ENCODE measurements at places on chromosomes 5 and 9.

GRCh38 chr5:151208481-151208914 lies 15.4 kb downstream of the CCDC69 start:
- DNase-seq = no peak

DNA sequence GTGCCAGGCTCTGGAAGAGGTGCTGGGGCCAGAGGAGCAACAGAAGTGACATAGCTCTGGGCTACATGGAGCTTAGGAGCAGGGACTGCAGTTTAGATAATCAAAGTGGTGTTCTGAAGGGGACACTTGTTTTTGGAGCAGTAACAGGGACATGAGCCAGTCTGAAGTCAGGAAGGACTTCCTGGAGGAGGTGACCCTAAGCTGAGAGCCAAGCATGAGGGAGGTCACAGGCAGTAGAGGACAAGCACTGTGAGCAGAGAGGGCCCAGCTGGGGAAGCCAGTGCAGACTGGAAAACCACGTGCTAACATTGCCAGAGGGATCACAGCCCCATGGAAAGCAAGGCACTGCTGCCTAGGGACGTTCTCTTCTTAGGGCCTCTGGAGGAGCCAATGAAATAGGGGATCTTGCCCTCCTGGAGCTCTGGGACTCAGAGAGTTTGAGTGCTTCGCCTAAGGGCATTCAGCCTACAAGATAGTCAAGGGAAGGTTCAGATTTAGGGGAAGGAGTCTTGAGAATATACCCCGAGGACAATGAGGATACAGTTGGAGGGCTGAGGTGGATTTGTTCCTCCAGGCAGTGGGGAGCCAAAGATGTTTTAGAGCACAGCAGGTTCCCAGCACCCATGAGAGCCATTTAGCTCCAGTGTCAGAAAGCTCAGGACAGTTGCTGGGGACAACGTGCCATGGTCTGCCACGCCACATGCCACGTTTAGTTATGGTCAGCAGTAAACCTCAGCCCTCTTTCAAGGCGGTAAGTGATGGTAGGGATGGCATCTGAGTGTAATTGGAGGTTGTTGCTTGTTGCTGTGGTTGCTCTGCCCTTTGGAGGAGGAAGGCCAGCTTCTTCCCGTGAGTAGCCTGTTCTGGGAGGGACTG lies 40.5 kb upstream of the SH3PXD2B start:
- DNase-seq = no peak

DNA sequence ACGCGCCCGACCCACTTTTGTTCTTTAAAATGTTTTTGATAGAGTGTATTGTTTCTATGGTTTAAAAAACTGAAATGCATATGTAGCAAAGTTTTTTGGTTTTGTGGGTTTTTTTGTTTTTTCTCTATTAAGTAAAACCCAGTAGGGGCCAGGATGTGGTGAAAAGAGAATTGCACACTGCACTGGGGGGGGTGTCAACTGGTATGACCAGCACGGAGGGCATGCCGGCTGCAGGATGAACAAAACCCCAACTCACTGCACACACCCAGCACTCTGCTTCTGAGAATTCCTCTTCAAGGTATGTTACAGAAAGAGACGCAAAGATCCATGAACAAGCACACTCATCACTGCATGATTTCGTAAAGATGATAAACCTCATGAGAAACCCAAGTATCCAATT lies 75.0 kb downstream of the STK10 start:
- DNase-seq = no peak

DNA sequence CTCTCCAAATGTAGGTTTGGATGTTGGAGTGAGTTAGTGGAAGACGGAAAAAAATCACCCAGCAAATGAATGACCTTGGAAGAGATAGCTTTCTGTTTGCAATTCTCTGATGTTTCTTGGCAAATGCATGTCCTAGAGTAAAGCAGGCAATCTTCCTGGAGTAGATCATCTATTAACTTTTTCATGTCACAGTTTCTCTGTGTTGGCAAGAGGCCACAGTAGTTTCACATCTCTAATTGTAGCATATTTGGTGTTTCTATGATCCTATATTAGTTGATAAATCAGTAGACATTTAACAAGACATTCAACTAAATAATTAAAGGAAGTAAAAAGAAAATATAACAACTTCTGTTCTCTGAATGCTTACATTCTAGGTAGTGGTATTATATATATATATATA lies 138.2 kb upstream of the MINAR2 start:
- no peak for DNase-seq

- DNase-seq = no peak
These were observed 67.1 kb downstream of the RETREG1 start for GRCh38 chr5:16549491-16550206.

GRCh38 chr9:132991351-132992300 lies 13.1 kb downstream of the GFI1B start:
- DNase-seq = no peak

DNA sequence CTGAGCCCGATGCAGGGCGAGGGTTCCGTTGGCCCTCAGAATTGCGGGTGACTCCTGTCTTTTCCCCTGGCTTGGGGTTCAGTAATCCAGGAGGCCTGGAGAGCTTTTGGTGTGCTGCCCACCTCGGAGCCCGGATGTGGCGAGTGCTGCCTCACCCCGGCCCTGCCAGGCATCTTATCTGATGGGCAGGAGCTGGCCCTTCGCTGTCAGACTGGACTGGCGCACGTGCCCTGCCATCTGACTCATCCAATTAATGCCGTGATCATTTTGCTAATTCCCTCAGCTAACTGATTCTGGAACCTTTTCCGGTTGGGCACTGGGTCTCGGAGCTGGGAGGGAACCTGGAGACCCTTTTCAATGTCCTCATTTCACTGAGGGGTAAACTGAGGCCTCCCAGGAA lies 34.6 kb downstream of the RXRA start:
- DNase-seq = no peak

DNA sequence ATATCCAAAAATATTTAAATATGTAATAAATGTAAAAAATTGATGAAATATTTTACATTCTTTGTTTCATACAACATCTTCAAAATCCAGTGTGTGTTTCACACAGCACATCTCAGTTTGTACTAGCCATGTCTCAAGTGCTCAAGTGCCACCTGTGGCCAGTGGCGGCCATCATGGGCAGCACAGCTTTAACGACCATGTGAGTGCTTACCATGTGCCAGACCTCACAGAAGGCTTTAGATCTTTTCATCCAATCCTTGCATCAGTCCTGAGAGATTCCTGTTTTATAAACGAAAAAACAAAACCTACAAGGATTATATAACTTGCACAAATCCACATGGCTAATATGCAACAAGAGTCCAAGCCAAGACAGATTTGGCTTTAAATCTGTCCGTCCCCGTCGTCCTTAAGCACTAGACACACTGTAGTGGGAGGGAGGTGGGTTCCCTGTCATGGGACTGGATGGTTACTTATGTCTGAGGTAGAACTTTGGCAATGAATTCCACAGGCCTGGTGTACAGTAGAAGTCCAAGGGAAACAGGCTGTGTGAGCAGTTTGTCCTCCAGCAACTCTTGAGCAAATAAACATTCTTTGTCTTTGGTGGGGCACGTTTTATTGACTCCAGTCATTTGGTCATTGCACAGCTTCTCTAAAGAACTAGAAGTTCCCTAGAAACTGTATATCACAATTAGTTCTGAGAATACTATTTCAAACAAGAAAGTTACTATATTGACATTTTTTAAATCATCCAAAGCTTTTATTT lies 25.0 kb upstream of the F2R start:
- no peak for DNase-seq

DNA sequence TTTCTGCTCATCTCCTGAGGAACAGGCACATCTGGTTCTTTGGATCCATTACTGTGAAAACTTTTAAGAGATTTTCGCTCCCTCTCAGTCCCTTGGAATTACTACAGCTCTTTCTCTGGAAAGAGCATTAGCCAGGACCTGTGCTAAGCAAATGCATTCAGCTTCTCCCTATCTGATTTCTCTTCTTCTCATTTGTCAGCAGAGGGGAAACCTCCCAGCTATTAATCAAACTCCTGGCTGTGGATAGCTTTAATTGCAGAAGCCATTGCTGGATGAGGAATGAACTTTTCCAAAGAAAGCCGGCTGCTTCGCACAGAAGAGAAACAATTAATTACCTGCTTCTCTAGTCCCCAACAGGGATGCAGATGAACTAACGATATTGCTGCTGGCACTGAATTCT lies 37.9 kb downstream of the TLR4 start:
- DNase-seq = no peak

DNA sequence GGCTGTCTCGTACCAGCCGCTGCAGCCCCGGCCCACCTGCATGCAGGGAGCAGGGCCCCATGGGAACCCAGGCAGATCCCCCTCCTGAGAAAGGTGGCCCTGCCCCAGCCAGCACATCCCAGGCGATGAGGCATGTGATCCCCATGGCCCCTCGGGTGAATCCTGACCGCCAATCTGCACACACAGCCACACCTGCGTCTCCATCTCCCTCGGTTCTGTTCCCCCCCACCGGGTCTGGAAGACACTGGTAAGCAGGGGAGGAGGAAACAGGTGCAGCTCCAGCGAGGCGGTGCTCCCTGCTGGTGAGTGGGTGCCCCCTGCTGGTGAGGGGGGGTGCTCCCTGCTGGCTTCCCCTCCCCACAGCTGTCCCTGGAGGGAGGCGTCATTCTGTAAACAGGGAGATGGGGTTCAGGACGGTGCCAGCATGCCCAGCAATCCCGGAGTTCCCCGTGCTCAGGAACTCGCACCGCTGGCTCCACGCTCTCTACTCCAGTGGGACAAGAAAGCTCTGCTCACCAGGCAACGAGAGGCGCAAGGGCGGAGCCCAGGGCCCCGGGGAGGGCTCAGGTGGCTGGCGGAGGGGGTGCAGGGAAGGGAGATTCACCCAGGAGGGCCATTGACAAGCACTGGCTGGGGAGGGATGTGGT lies 28.4 kb upstream of the SLC12A7 start:
- DNase-seq = peak; percentile 87

- no peak for DNase-seq
These were observed 354.2 kb downstream of the ARL15 start for GRCh38 chr5:53956196-53956595.

DNA sequence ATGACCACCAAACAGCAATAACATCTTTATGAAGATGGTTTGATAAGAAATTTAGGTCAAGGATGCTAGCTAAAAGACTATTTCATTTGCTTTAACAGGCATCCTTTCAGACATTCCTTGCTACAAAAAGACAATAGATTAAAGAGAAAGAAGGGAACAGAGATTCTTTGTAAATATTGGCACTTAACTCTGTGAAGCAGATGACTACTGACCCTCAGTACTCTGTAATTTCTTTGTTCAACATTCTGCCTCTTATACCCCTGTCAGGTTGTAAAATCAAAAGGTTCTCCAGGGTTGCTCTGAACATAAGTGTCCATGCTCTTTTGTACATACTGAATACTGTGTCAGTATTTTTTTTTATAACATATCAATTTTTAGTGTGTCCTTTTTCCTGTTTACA lies 610.6 kb upstream of the GRAMD2B start:
- no peak for DNase-seq

GRCh38 chr9:136765041-136765440 lies 723 bp upstream of the LCN15 start:
- no peak for DNase-seq

- no peak for DNase-seq
These were observed 88.7 kb downstream of the NTNG2 start for GRCh38 chr9:132250324-132251262.

Data from GM12892 (cell line).